ENCODE measurements at places on chromosomes 7 and 10.

DNA sequence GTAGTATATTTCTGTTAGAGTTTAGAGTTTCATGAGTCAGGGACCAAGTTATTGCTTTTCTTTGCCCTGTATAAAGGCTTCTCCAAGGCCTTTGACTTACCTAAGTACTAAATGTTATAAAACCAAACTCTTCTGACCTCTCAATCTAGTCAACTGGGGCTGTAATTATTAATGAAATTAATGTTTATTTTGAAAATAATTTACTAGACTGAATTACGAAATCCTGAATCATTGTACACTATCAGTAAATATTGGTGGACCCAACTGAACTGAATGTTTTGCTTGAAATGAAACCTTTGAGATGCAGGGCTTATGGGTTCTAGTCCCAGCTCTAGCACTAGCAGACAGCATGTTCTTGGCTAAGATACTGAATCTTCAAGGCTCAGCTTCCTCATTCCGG, 1.7 kb upstream of the CYP2C9 start:
- DNase-seq: no peak

GRCh38 chr7:88317422-88317821, 10.7 kb upstream of the STEAP4 start:
- DNase-seq: no peak

- DNase-seq: no peak
Measured at GRCh38 chr7:141001122-141001521, 13.6 kb downstream of the MRPS33 start.

DNA sequence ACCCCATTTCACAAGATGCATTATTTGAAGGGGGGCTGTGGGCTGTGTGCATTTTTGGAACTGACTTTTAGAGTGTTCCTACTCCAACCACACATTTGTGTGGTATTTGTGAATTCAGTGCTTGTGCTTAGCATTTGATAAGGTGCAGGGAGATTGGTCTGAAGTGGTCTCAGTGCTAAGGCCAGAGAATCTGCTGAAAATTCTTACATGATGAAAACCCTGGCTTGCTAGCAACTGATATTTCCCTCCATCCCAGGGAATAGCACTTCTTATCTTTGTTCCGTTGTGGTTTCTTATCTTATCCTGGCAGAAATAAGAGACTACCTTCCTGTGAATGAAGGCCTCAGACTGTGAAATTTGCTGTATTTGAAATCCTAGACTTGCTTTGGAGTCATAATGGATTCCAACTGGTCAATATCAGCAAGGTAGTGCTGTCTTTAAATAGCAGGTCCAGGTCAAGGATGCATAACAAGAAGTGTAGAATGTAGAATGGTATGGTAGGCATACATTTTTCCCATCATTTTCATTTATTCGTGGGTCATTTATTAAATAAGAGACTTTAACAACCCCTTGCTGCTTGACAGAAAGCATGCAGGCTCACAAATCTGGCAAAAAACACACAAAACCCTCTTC, 986.9 kb downstream of the REEP3 start:
- no peak for DNase-seq

DNA sequence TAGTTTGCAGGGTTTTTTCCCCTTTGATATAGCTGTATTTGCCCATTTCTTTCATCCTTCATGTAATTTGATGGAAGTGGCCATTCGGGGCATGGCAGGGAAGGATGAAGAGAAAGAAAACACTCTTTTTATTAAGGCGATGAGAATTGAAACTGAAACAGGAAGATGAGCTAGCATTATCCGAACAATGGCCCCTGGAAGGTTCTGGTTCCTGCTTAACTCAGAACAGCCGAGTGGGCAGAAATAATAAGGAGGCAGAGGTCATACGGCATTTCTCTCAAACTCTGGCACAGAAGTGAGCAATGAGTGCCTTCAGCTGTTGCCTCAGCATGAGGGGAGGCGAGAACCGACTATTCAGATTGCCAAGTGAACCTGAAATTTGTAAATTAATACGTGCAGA, 113.2 kb upstream of the MYO3A start:
- no peak for DNase-seq

DNA sequence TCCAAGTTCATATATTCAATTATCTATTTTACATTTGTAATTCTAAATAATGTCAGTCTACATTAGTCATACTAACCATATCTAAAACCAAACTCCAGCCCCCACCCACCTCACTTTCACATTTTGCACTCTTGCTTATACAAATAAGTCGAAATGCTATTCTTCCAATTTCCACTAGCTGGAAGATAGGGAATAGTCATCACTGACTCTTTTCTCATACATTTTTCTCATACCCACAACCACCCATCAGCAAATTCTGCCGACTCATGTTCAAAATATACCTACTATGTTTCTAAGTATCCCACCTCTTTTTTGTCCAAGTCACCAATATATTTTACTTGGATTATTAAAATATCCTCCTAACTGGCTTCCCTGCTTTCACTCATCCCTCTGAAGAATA, 93.2 kb upstream of the DGKB start:
- no peak for DNase-seq

DNA sequence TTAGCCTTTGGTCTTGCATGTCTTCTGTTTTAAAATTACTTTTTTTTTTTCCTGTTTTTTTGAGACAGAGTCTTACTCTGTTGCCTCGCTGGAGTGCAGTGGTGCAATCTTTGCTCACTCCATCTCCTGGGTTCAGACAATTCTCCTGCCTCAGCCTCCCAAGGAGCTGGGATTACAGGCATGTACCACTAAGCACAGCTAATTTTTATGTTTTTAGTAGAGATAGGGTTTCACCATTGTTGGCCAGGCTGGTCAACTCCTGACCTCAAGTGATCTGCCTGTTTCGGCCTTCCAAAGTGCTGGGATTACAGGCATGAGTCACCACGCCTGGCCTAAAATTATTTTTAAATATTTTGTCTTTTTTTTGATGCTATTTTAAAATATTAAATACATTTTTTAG, 38.5 kb downstream of the MLLT10 start:
- DNase-seq: no peak

- no peak for DNase-seq
Measured at GRCh38 chr7:115352375-115352774, 430.5 kb downstream of the MDFIC start.

DNA sequence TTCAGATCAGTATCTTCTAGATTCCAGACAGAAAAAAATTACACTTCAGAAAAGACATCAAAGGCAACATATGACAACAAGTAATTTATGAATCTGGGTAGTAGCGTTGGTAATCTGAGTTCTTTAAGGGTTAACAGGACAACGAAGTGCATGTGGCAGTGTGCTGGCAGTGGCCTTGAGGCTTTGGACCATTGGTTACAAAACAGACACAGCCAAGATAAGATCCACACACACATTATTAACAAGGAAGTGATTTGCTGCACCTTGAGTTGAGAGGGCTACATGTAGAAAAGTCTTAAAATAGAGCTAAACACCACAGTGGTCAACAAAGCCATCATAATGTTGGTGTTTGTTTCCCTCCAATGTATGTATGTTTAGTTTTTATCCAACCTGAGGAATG, 40.6 kb downstream of the AKR1D1 start:
- DNase-seq: no peak

- DNase-seq: no peak
Measured at GRCh38 chr7:44989132-44989531, 10.3 kb upstream of the MYO1G start.

- DNase-seq: no peak
Measured at GRCh38 chr10:3654496-3654895, 130.5 kb downstream of the KLF6 start.

- no peak for DNase-seq
Measured at GRCh38 chr7:48052748-48053147, 17.4 kb downstream of the C7orf57 start.

DNA sequence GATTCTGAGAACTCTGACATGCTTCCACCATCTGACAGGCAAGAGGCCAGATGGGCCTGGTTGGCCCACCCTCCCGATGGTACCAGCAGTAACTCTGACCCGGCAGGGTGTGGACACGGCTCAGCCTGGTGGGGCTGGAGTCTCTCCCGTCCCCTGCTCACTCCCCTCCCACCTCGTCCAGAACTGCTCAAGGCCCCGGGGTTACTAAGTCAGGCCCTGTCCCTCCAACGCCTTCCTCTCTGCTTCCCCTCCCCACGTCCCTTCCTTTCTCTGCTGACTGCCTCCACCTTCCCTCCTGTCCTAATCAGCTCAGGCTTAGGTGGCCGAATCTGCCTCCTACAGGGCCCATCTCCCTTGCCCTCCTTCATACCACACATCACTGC, 12.5 kb downstream of the CALML5 start:
- DNase-seq: no peak

DNA sequence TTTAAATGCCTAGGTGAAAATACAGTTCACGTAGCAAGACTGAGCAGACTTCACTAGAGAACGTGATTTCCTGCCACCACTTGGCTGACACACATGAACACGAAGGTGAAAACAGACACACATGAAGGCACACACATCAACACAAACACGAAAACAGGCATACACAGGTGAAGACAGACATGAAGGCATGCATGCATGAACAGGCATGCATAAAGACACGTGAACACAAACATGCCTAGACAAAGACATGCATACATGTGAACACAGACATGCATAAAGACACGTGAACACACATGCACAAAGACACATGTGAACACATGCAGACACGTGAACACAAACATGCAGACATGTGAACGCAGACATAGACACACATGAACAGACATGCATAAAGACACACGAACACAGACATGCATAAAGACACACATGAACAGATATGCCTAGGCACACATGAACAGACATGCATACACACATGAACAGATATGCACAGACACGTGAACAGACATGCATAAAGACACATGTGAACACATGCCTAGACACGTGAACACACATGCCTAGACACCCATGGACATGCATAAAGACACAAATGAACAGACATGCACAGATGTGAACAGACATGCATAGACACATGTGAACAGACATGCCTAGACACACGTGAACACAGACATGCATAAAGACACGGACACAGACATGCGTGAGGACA, 243.1 kb downstream of the ZMYND11 start:
- no peak for DNase-seq

- DNase-seq: no peak
Measured at GRCh38 chr10:71042216-71042615, 153.9 kb upstream of the PCBD1 start.

DNA sequence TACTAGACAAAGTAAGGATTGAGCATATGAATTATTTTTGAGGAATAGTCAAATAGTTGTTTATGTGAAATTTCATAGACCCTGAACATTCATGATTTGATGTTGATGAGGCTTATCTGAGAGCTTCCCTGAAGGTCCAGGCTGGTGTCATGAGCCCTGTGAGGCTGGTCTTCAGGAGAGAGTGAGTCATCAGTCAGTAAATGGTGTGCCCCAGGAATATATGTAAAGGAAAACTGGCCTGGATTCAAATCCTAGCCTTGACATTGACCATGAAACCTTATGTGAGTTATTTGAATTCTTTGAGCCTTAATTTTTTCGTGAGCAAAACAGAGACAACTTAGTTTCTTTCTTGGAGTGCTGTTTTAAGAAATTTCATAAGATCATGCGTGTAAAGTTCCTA, 6.2 kb downstream of the TMEM236 start:
- DNase-seq: no peak

DNA sequence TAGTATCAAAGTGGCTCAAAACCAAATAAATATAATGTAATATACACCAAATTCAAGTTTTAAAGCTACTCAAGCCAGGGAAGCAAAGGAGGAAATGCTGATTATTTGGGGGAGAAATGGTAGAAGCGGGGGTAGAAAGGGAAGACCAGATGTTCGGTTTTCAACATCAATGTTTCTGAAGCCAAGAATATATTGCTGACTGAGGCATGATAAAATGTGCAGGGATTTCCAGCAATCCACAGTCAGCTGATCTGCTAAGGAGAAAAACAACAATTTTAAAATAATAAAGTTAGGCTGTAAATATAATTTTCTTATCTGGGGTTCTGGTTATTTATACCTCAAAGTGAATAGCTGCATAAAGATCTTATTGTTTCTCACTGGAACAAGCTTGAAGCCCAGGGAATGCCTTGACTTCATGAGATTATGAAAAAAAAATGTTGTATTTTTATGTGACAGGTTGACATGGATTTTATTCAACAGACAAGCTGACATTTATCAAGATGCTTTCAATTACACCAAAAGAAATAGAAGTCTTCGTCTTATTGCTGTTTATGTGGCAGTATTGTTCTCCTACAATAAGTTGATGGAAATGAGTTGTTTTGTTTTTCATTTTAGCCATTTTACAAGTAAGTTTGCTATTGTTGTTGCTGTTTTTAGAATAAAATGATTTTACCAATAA, 28.6 kb upstream of the BMPER start:
- DNase-seq: no peak

- DNase-seq: no peak
Measured at GRCh38 chr10:72097448-72098300, 9.3 kb upstream of the SPOCK2 start.

GRCh38 chr7:1438821-1439220, 20.4 kb downstream of the MICALL2 start:
- no peak for DNase-seq

DNA sequence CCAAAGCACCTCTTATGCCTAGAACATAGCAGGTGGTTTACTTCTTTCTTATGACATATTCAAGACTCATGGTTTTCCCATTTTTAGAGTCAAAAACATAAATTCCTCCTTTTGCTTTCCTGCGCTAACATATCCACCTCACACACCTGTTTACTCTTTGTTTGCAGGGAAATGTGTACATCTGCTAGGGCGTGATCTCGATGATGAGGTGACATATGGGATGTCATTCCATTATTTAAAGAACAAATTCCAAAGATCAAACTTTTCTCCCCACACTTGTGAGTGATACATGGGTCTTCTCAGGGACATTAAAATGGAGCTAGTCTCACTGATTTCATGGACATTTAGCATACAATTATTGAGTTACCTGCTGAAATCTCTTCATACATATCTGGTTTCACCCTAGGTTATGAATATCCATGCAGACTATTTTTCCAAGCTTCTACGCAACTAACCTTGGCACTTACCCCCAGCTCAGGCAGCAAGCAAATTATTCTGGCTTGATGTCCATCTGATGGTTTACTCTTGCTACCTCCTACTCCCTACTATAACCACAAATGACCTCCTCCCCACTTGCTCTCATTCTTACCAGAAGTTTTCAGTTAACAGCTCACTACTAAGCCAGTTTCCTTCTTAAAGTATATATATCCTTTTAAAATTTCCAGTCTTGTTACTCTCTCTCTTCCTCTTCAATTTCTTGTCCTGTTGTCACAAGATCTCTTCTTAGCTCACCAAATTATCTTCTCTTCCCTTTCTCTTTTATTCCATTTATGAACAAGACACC, 208.5 kb downstream of the RNLS start:
- DNase-seq: no peak
